ENCODE measurements at places on chromosomes 3 and 15. TPM values are rescaled to one million over a fixed set of nuclear protein-coding genes. Genes with fewer than 3 reads are reported as not detected.

Gene UNC13C
- total RNA-seq: not detected

Gene MTMR10
- total RNA-seq: 10.7 TPM

Gene SH2D7
- not detected for total RNA-seq

Gene GPR171
- not detected for total RNA-seq

Gene PDCD7
- 13.0 TPM for total RNA-seq

Gene MUC13
- total RNA-seq: not detected

Gene FYCO1
- 24.5 TPM for total RNA-seq

Gene TICRR
- total RNA-seq: 3.7 TPM

Gene FAM227B
- 2.5 TPM for total RNA-seq

Gene SPATA12
- total RNA-seq: not detected

Gene ARL14
- not detected for total RNA-seq

Gene LIPH
- total RNA-seq: 2.3 TPM

Gene PLSCR2
- total RNA-seq: not detected

Gene TMEM207
- not detected for total RNA-seq

Gene PLA2G4F
- total RNA-seq: not detected

All from regular cardiac myocyte (primary cell).